ENCODE measurements at places on chromosomes 11 and 22.

DNA sequence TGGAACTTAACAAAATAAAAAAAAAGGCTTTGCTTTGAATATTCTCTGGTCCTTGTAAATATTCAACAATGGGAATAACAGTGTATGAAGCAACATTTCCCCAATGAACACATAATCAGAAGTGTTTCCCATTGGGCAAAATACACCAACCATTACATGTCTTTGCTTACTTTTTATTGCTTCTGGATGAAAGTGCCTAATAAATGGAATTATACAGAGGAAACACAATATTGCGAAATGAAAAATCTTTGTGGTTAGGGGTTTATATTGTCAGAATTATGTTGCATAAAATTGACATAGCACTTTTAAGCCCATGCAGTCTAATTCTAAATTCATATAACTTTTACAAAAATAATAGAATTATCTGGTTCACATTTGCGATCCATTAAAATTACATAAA is 386.4 kb downstream of the DCDC1 start:
- no peak for DNase-seq

DNA sequence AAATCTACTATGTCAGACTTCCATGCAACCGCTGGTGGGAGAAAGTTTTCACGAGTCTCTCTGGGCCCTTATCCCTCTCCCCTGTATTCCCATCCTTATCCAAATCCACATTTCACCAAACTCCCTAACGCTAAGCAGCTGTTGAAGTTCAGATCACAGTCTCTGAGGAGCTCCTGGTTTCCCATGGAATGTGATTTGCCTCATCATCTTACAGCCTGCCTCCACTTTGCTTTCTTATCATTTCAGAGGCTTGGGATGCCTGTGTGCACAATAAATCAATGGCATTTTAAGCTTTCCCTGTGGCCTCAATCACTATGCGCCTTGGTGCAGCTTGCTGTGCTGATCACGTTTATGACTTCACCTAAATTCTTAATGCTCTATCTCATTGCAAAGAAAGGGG is 352.4 kb upstream of the FAT3 start:
- no peak for DNase-seq

DNA sequence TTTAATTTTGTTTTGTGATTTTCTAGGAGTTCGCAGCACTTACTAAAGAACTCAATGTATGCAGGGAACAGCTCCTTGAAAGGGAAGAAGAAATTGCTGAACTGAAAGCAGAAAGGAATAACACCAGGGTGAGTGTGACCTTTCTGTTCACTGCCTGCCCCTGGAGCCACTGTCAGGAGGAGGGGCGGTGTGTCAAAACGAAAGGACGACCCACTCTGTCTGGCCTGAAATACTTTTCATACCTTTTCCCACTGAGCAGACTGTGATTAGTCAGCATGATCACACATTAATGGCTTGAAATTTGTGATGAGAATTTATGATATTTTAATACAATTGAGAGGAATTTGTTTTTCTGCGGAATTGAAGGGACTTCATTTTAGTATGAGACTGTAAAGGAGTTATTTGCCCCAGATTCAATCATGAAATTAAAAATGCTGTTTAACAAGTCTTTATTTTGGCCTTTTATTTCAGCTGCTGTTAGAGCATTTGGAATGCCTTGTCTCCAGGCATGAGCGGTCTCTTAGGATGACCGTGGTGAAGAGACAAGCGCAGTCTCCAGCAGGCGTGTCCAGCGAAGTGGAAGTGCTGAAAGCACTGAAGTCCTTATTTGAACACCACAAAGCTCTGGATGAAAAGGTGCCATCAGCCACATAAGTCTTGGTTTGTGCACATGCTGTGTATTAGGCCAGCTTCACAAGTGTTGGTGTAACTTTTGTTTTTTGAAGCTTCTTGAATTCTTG is 54.1 kb downstream of the PPFIA1 start:
- no peak for DNase-seq

GRCh38 chr22:42645341-42645937 is 3.8 kb downstream of the CYB5R3 start:
- DNase-seq, result no peak

- no peak for DNase-seq
Measured at GRCh38 chr11:134761926-134762247, 349.8 kb upstream of the B3GAT1 start.

Measured in CD4-positive, alpha-beta T cell treated with Interleukin-15 for 4 hours (primary cell).